ENCODE measurements at places on chromosomes 1 and 21. TPM values are rescaled to one million over a fixed set of nuclear protein-coding genes. Genes with fewer than 3 reads are reported as not detected.

- DNase-seq = no peak
Measured at GRCh38 chr1:117818456-117818855, 111.0 kb downstream of the GDAP2 start.

TRNP1 gene
- 182 TPM for total RNA-seq

ATP5PF gene
- 46.0 TPM for total RNA-seq

APP gene
- 163 TPM for total RNA-seq

DNA sequence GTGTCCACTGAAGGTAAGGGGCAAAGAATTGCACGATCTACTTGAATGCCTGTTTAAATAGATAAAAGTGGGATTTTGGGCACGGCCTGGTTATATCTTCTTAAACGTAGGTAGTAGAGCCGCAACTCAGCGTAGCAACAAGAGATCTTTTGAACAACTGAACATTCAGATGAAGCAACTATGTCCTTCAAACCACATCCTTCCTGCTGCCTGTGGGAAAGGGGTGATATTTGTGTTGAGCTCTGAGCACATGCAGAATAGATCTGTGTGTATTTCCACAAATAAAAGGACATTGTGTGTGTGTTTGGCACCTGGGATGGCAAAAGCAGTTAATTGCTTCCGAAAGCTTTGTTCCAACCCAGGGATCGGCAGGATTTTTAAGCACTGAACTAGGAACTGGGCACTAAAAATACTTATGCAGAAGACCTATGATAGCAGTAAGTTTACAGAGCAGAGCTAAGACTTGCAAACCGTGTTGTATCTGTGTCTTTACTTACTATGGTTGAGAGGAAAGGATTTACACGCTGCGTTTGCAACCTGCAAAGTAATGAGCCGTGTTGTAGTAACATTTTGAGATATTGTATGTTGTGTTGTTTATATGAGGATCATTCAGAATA, 333.4 kb downstream of the CHRM3 start:
- no peak for DNase-seq
